ENCODE measurements at places on chromosomes 4 and X. TPM values are rescaled to one million over a fixed set of nuclear protein-coding genes. Genes with fewer than 3 reads are reported as not detected.

Gene RIBC1
- 2.5 TPM for total RNA-seq

Gene ITGB1BP2
- 1.8 TPM for total RNA-seq

Gene PDZD4
- total RNA-seq: 7.0 TPM

Gene TBC1D1
- total RNA-seq: 170 TPM
